ENCODE measurements at places on chromosomes 16 and 17.

DNA sequence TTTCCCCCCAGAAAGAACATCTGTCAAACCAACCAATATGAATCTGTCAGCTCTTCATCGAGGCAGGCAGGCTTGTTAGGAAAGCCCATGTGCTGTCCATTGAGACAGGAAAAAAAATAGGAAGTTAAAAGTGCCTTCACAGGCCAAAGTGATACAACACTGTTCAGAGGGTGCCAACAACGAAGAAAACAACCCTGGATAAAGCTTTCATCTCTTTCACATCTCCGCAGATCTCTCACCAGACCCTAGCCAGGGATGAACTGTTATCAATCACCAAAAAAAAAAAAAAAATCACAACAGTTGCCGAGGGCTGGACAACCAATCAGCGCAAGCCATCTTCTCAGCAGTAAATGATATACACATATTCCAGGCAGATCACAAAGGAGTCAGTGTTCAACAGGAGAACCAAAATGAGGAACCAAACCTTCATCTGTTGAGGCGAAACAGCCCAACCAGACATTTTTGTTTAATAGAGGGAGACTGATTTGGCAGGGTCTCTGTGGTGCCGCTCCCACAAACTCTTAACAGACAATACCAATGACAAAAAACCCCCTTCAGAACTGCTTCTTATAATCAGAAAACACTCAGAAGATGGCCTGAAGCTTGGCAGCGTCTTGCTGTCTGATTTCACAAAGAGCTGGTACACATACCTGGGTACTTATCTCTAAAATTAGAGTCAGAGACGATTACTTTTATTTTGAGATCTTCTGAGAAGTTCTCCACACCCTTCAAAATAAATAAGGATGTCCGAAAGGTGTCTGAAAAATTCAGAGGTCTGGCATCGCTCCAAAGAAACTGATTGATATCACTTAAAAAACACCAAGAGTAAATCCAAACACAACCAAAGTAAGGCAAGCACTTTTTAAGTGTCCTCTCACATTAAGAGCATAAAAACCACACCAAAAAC, 1.8 kb downstream of the MAP3K14 start:
- no peak for DNase-seq

GRCh38 chr17:5526821-5527598, 40.6 kb downstream of the MIS12 start:
- peak; percentile 89 for DNase-seq

DNA sequence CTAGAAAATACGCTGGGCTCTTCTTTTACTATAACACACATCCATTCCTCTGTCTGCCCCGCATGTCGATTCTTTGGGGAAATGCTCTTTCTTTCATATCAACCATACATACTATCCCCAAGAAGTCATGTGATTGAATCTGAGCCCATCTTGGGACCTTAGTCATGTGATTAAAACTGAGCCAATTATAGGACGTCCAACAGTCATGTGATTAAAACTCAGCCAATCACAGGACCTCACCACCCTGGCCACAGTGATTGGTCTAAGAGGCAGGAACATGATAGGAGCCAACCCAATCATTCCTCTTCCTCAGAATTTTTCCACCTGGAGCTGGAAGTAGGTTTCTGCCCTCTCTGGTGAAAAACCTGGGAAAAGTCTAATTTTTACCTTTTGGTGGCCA, 78.8 kb downstream of the TMEM114 start:
- no peak for DNase-seq

- DNase-seq: peak; percentile 41
Observed at GRCh38 chr17:64459284-64459747, 10.4 kb downstream of the MILR1 start.

GRCh38 chr17:61405686-61406536, 6.3 kb downstream of the TBX2 start:
- no peak for DNase-seq

Data from SW480 (cell line).